Stimulated activated CD4-positive, alpha-beta T cell treated with anti-CD3 and anti-CD28 coated beads, Interleukin-15, amount 100 ng/mL, for 48 hours (primary cell): ENCODE measurements at places on chromosomes 16 and 17.

- no peak for DNase-seq
Measured at GRCh38 chr16:80627108-80627507, 86.3 kb downstream of the DYNLRB2 start.

DNA sequence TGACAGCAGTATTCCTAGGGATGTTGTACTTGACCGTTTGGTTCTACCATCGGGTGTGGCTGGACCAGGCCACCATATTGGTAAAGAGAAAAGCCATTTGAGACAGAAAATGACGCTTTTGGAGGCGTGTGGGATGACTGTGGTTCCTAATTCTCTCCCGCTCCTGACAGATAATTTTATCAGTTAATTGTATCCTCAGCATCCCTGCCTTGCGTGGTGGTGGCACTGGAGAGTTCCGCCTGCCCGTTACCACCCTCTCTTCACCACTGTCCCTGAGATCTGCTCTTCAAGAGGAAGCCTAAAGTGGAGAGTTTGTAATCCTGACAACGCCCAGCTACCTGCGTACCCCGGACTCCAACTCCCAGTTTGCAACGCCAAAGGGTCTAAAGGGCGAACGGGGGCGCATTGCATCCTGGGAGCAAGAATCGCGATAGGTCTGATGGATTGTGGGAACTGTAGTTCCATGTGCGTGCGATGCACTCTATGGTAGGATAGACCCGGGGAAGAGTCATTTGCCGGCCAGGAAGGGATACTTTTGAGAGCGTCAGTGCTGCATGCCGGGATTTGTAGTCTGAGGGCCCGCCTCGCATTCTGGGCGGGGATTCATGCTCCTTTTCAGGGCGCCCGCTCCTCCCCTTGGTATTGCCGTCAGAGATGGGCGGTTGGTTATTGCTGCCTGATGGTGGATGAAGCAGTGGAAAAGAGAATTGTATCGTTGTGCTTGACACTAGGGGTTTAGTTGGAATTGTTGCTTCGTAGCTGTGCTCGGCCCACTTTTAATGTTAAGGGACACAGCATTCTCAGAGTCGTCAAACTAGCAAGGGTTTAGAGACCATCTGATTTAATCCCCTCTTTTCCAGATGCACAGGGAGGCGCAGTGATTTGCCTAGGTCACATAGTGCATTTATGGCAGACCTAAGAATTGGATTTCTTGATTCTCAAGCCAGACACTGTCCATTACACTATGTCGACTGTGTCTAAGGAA is 965 bp upstream of the PHF12 start:
- peak; percentile 93 for DNase-seq

DNA sequence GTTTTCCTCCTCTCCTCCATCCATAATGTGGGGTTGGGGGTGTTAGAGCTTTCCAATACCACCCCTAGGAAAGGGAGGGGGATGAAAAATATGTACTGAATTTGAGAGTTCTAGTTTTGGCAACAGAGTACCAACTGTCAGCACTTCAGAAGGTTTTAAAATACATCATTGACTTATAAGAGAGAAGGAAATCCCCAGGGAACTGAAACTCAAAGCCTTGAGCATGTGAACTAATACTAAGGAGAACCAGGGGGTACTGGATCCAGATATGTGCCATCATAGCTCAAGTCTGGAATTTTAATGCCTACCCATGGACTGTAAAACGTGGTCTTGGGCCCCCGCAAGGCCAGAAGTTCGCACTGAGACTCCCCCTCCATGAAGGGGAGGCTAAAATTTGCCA is 15.8 kb downstream of the CACNG5 start:
- no peak for DNase-seq

GRCh38 chr17:7857713-7858521 is at the start of gene CYB5D1:
Gene CYB5D1 (plus strand): TSS chr17:7858003. CDS start chr17:7858135, 132 bp downstream.
- peak; percentile 84 for DNase-seq

GRCh38 chr17:45868276-45868675 is 23.6 kb downstream of the SPPL2C start:
- DNase-seq: no peak

DNA sequence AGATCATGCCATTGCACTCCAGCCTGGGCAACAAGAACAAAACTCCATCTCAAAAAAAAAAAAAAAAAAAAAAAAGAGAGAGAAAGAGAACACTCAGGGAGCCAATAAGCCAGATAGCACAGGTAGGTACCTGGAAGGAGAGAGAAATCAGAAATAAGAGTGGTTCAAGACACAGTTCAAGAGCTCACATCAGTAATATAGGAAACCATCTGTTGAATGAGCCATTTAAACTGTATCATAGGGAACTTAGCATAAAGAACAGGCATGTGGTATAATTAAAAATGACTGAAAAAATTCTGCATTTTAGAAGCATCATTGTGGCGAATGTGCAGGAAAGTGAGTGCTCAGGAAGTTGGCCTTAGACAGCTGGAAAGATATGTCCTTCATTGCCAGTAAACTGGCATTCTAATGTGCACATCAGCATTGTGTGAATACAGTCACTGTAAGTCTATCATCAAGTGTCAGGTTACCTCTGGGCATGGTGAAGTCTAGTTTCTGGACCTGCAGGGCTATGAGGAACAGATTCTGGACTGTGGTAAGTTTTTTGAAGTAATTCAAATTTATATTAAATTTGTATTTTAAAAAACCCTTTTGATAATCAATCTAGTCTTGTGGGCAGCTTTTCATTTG is 20.4 kb downstream of the KRT12 start:
- no peak for DNase-seq

DNA sequence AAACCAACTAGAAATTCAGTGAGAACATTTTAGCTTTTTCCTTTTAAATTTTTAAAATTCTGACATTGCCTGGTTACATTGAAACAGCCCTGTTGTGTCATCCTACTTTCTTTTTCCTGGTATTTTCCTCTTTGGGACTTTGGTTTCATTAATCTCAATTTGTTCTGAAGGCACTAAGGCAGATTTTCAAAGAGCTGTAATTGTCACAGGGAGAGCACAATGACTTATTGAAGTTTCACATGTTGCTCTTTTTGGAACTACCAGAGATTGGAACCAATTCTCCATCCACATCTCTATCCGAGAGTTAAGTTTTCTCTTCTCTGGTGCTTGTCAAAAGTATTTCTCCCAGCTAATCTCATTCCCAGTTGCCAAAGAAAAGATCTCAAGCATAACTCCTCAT is 144.7 kb upstream of the TBX2 start:
- DNase-seq: no peak

GRCh38 chr16:58022601-58023371 is 2.8 kb upstream of the MMP15 start:
- DNase-seq: no peak

DNA sequence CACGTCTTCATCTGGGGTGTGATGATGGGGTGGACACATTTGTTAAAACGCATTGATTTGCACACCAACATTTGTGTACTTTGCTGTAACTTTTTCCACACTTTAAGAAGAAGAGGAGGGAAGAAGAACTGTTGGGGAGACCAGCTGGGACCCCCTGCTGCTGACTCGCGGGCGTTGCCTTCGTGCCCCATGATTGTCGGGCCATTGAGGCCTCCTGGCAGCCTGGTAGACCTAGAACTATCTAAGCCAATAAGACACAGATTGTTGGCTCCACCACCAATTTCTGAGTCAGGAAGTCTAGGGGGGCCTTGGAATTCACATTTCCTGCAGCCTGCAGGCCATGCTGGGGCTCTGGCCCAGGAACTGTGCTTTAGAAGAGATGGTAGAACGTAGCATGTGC is 105.5 kb downstream of the TNFRSF13B start:
- DNase-seq: no peak

- no peak for DNase-seq
Measured at GRCh38 chr16:85659336-85659735, 29.4 kb downstream of the GINS2 start.

DNA sequence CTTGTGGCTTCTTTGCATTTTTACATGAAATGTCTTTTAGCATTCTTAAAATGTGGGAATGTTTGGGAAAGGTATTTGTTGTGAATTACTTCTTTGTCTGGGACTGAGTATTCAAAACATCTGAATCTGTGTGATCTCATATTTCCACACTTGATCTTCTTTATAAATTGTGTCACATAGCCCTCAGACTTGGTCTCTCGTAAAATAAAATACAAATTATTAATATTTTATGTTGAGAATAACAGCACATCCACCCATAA is 81.9 kb downstream of the TUBD1 start:
- no peak for DNase-seq

DNA sequence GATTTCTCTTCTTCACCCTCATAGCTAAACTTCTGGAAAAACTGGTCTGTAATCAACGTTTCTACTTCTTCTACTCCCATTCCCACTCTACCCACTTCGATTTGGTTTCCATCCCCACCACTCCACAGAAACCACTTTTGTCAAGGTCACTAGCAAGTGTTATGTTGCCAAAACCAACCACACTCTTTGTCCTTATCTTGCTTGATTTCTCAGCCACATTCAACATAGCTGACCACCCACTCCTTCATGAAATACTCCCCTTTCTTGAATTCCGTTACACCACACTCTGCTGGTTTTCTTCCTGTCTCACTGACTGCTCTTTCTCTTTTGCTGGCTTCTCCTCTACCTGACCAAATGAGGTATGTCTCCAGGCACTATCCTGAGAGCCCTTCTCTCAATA is 11.9 kb downstream of the IKZF3 start:
- DNase-seq: no peak

DNA sequence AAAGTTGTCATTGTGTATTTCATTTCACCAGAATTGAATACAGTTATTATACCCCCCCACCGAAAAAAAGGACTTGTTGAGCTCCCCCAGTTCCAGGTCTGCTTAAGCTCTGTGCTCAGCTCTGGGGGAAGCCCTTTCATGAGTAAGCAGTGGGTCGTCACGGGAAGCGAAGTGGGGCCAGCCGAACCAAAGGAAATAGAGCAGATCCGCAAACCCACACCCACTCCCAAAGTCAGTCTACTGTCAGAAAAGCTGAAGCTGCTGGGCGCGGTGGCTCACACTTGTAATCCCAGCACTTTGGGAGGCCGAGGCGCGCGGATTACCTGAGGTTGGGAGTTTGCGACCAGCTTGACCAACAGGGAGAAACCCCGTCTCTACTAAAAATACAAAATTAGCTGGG is 50.1 kb downstream of the PECAM1 start:
- DNase-seq: no peak

GRCh38 chr16:15671530-15672117 is 21.6 kb downstream of the NDE1 start:
- no peak for DNase-seq

- no peak for DNase-seq
Measured at GRCh38 chr17:8359769-8360168, 16.7 kb downstream of the KRABD2 start.

DNA sequence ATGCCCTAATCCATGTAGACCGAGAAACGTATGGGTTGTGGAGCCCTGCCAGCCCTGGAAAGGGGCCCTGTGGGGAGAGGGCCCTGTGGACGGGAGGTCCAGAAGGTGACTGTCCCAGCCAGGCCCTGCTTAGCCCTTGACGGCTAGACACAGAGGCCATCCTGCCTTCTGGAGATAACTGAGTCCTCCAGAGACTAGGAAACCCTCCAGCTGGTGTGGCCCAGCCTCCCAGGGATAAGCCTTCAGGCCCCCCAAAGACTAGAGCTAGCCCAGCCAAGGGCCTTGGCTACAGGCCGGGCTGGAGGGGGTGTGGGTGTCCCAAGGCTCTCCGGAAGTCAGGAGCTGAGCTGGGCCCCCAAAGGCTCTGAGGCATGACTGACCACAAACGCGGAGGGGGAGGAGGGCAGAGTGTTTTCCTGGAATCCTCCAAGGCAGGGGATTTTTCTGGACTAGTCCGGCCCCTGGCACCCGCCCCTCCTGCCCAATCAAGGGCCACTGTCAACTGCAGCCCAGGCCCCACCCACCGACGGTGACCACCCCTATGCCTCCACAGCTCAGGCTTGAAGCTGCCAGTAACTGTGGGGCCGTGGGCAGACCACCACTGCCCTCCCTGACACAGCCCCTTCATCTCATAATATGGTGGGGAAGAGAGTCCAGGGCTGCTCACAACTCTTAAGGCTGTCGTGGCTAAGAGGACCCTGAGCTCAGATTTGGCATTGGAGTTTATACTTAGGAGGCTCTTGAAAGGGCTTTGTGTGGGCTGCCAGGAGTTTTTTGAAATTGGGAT is 885 bp upstream of the VASN start:
- DNase-seq: no peak

DNA sequence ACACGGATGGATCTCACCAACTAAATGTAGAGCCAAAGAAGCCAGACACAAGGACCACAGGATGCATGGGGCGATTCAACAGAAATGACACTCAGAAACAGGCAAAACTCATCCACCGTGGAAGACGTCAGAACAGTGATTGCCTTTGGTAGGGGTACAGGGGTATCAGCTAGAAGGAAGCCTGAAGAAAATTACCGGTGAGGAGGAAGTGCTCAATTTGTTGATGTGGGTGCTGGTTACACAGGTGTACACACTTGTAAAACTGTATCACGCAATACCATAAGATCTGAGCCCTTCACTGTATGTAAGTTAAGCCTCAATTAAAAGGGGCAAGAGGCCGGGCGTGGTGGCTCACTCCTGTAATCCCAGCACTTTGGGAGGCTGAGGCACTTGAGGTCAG is 226.1 kb downstream of the C16orf78 start:
- no peak for DNase-seq

DNA sequence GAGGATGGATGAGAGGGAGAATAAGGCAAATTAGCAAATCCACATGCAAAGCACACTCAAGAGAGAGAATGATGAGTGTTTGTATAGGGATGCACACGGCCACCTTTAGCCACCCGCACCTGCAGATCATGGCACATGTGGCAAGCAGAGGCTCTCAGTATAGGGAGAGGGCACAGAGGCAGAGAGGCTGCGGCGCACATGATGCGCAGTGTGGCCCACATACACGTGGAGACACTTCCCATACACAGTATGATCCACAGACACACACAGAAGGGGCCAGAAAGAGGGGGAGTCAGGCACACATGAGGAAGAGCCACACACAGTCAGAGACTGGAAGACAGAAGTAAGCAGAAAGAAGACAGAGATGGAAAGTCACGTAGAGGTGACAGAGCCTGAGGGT is 6.5 kb upstream of the CHD3 start:
- no peak for DNase-seq

- peak; percentile 51 for DNase-seq
Measured at GRCh38 chr16:20774703-20775362, 11.0 kb downstream of the ACSM3 start.

DNA sequence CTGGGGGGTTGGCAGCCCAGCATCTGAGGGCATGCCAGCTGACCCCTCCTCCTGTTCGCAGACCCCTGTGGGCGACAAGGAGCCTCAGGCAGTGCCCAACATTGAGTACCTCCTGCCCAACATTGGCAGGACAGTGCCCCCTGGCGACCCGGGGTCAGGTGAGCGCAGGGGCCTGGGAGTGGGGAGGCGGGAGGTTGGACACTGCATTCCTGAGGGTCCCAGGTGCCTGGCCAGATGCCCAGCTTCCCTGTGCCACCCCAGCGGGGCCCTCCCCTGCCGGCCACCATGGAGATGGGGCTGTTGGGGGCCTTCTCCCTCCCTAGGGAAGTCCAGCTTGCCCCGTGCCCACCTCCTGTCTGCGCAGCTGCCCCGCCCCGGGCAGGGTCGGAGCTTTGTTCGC is 70.1 kb downstream of the ARHGAP23 start:
- DNase-seq: no peak

GRCh38 chr17:70011750-70012149 is 63.3 kb upstream of the KCNJ16 start:
- DNase-seq: no peak
